ENCODE measurements at places on chromosomes 5 and 9. TPM values are rescaled to one million over a fixed set of nuclear protein-coding genes. Genes with fewer than 3 reads are reported as not detected.

The SHROOM1 gene
- 5.0 TPM for total RNA-seq

The DBH gene
- not detected for total RNA-seq

The IRX2 gene
- total RNA-seq: 7.3 TPM

The SLC22A4 gene
- 0.57 TPM for total RNA-seq

The ANKRD18A gene
- total RNA-seq: 2.9 TPM

The NR4A3 gene
- total RNA-seq: 3.9 TPM

The BTNL3 gene
- not detected for total RNA-seq

The SLCO6A1 gene
- total RNA-seq: not detected

The TMOD1 gene
- total RNA-seq: 192 TPM

DNA sequence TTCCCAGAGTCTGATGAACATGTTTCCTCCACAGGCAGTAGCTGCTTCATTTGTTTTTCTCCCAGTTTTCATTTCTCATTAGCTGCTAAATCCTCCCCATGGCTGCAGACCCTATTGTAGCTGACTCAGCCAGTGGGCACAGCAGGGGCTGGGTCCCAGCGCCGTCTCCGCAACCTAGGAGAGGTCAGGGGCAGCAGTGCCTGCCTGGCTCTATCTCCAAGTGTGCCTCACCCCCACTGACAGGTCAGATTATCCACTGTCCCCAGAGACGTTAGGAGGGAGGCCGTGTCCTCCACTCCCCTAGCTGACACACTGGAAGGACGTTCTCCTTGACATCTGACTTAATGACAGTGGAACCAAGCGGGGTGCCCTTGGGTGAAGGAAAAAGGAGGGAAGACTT, 31.1 kb downstream of the KCNIP1 start:
- DNase-seq: no peak

GRCh38 chr9:110691002-110691549, 22.5 kb downstream of the MUSK start:
- no peak for DNase-seq

DNA sequence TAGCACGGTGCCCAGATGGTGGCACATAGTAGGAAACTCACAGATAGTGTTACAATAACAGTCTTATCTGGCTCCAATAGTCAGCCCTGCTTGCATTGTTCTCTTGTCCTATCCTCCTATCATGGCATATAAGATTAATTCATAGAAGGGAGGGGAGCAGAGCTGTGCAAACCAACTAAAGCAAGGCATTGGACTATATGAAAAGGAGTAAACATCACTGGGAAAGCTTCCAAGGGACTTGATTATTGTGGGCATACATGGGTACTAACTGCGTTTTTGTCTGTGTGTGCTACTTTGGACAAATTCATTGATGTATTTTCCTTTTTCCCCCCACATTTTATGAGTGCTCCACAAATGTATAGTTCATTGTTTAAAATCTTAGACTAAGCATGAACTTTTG, 43.8 kb upstream of the C5orf47 start:
- DNase-seq: no peak

- no peak for DNase-seq
Observed at GRCh38 chr5:80172067-80172695, 83.7 kb downstream of the SERINC5 start.

GRCh38 chr5:173878224-173878967, 9.8 kb upstream of the CPEB4 start:
- DNase-seq: no peak

DNA sequence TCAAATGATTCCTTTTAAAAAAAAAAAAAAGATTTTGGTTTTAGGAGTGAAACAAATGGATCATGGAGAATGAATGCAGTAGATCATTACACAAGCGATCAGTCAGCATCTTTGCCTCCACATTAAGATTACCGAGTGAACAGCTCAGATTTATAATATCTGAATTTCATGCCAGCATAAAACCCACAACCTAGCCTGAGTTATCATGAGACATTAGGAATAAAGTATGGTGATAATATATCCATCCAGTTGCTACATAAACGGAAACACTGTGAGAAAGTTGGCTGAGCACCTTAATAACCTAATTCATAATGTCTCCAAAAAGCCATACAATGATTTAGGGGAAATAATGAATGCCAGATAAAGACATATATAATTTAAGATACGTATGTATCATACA, 553.1 kb upstream of the TUSC1 start:
- no peak for DNase-seq

DNA sequence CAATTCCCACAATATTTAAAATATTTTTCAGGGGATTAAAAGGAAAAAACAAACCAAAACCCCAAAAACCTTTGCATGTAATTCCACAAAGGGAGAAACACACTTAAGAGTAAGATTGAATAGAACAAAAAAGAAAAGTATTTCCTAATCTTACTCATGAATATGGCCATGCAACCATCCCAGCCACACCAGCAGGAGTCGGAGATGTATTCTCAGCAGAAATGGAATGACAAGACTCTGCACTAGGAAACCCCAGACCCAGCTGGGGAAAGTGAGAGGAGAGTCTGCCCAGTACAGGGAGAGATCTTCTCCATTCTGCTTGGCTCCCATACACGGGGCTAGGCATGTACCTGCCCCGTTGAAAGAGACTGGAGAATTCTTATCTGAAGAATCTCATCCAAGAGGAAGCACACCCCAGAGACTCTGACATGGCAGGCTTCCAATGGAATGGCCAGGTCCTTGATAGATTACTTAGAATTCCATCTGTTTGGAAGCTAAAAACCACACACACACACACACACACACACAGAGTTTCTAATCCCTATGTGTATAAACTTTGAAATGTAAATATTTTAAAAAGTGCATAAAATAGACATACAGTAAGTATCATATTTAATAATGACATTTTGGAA, 118.8 kb downstream of the GADD45G start:
- no peak for DNase-seq

DNA sequence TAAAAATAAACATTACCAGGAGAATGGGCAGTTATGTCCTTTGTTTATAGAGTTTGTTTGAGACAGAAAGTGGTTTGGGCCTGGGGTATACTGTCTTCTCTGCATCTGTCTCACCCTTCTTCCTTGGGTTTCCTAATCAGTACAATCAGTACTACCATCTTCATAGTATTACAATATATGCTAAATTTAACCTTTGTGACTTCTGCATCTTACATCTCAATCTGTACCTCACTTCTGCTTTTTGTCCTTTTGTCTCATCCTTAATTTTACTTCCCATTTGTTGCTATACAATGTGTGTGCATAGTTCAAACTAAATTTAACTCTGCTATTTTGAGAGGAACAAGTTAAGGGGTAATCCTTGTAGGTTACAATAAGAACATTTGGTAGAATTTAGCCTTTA, 19.6 kb downstream of the FBXO38 start:
- no peak for DNase-seq

- no peak for DNase-seq
Observed at GRCh38 chr5:14946815-14947620, 75.4 kb upstream of the ANKH start.

- DNase-seq: no peak
Observed at GRCh38 chr9:126367139-126367538, 40.5 kb downstream of the MVB12B start.

DNA sequence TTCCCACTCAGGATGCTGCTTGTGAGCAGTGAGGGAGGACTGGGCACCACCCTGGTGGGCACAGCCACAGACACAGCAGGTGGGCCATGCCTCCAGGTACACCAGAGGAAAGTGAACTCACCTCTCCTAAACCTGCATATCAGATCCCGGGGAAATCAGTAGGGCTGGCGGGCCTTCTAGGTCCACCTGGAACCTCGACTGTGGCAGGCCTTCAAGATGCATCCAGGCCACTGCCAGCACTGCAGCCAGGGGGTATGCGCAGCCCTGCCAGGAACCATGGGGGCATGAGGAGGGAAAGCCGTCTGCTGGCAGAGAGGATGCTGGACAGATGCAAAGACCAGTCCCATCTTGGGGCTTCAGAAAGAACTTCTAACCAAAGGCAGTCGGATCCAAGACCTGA, 270.6 kb upstream of the IRX4 start:
- no peak for DNase-seq

- no peak for DNase-seq
Observed at GRCh38 chr5:38403406-38403805, 145.0 kb downstream of the EGFLAM start.

DNA sequence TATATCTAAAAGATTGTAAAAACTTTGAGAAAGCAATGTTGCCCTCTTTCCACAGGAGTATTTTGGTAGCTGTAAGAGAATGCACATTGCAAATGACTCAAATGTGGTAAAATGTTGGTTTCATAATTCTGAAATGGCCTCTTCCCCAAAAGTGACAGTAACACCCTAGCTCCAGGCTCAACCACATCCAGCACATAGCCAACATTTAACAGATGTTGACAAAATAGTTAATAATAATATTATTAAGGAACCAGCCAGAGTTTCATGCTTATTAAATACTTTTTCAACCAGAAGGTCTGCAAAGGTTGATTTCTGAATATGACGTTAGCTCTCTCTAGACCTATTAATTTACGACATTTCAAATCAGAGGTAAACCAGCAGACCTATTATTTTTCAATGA, 1.3 kb downstream of the ANXA1 start:
- DNase-seq: no peak

DNA sequence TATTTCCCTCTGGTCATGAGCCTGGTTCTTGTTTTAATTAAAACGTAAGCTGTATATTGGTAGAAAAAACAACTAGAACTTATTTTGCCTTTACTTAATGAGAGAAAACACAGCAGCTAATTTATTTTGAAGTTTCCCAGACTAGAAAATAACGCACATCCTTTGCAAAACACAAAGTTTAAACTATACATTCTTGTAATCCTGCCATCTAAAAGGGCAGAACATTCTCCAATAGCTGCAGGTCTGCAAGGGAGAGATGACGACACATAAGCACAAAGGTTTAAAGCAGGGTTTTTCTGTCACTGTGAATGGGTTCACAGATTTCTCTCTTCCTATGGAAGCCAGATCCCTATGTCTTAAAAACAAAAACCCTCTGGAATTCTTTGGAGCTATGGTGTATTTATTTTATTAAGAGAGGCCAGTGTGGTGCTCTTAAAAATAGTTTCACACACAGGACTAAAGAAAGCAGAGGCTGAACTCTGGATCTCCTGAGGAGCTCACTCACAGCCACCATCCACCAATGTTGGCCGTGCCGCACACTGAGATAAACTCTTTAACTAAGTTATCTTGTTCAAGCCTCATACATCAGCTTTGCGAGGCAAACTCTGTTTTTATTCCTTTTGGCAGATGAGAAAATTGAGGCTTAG, 82.4 kb downstream of the SNCAIP start:
- no peak for DNase-seq

DNA sequence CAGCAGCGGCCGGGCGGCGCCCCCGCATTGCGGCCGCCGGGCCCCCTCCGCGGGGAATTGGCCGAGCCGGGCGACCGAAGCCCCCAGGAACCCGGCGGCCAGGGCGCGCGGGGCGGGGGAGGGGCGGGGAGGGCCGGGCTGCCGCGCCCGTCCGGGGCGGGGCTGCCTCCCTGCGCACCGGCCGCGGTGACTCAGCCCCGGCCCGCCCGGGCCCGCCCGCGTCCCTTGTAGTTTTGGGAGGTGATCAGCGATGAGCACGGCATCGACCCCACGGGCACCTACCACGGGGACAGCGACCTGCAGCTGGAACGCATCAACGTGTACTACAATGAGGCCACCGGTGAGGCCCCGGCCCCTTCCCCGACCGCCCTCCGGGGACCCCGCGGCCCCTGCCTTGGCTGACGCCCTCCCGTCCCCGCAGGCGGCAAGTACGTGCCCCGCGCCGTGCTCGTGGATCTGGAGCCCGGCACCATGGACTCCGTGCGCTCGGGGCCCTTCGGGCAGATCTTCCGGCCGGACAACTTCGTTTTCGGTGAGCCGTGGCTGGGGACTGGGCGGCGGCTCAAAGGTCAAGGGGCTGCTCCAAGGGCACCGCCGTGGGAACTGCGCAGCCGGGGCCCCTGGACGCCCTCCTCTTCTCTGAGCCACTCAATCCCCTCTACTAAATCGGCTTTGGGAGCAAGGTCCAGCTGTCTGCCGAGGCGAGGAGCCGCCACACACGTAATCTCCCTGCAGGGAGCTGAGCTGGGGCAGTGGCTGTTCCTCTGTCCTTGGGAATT, 592 bp downstream of the TUBB4B start:
- DNase-seq: peak; percentile 87

DNA sequence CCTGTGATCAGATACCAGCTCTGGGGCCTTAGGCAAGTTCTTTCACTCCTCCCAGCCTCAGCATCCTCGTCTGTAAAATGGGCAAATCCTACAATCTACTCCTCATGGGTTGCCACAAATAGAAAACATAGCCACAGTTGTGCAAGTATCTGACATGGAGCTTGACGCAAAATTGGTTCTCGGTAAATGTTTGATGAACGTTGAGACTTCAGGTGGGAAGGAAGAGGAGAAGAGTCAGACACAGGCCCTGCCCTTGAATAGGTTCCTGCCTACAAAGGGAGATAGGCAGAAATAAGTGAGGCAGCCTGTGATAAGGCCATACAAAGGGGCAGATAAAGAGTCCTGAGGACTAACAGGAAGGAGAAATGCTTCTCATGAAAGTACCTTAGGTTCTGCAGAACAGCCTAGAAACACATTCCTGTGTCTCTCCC, 26.1 kb upstream of the CPEB4 start:
- no peak for DNase-seq

- no peak for DNase-seq
Observed at GRCh38 chr5:27171761-27172261, 133.4 kb upstream of the CDH9 start.

DNA sequence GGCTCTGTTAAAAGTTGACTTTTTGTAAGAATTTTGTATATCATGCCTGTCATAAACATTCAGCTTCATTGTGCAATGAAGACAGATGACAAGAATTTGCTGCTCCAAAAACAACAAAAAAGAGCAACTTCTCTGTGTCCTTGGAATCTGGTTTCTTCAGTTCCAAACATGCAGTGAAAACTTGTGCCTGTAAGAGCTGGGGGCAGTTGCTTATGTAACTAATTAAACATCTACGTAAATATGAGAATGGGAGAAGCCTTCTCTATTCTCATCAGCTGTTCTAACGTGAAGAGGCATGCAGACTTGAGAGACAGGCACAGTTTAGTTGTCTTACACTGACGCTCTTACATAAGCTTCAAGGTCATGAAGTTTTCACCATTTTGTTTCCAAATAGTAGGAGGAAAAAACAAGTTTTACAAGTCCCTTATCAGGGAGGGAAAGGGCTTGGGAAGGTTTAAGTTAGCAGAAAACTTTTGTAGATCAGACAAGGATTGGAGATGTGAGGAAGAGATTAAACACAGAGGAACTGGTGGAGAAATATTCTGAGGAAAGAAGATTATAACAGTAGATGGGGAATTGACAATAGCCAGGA, 170.4 kb downstream of the RFK start:
- no peak for DNase-seq
